ENCODE measurements at places on chromosomes 2 and 18.
A peak's percentile ranks its signal among the peaks of the same experiment; 100 is the strongest.

- DNase-seq, result no peak
Measured at GRCh38 chr2:234981197-234982095, 29.6 kb downstream of the SH3BP4 start.

DNA sequence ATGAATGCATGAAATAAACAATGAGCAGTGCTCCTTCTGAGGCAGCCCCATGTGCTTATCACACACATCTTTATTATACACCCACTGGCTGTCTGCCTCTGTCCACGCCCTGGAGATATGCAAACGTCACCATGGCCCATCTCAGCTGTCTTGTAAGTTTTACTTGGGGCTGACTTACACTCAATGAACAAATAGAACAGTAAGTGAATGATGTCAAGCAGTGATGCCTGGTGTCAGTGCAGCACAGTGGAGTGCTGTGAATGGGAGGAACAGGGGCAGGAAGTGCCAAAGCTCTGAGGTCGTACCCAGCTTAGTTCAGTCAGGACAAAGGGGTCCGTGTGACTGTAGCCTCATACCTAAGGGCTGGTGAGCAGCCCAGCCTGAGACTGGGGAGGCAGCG, 659.5 kb upstream of the HS6ST1 start:
- DNase-seq, result no peak

GRCh38 chr2:216911886-216912285, 52.0 kb upstream of the TNP1 start:
- no peak for DNase-seq

DNA sequence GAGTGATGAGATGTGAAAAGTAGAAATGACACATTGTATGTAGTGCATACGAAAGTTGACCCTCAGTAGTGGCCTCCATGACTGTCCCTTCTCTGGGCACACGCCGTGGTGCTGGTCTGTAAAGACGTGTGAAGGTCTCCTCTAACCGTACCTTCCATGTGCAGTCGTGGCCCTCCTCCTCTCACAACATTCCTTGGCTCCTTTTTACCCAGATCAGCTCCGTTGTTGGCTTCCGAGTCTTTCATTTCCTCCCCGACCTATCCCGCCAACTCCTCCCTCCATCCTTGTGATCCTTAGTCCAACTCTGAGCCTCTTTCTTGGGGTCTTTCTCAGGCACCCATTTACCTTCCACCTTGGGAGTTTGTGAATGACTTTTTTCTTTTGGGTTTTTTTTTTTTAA, 160.4 kb upstream of the BCL2L11 start:
- DNase-seq, result no peak

- no peak for DNase-seq
Measured at GRCh38 chr18:49731860-49732311, 81.4 kb downstream of the ACAA2 start.

- DNase-seq, result peak; percentile 0
Measured at GRCh38 chr18:5628512-5629255, 84.9 kb upstream of the EPB41L3 start.

DNA sequence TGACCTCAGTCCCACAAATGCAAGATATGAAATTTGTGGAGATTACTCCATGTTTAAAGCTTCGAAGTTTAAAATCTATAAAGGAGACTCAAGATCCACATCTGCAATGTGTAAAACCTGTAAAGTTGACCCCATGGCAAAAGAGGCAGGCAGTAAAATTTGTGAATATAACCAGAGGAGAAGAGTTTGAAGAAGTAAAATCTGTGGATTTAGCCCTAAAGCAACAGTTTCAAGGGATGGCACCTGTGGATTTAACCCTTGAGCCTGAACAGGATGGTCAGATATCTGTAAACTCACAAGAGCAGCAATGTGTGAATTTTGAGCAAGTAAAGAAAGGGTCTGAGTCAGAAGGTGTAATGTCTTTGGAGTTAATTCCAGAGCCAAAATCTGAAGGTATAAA, 11.2 kb upstream of the ZNF512 start:
- DNase-seq, result no peak

DNA sequence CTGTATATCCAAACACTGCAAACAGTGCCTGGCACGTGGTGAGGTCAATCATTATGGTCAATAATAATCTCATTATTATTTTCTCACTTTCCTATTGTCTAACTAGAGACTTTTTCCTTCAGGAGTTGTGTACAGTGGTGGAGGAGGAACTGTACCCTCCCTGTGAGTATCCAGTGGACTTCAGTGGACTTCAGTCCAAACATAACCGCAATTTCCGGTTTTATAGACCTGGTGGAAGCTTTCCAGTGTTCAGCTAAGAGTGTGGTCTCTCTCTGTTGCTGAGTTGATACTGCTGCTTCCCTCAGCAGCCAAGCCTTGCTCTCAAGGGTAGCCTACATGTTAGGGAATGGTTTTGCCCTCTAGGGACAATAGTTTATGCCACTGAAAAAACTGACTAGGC, 447.1 kb downstream of the TMEM182 start:
- DNase-seq, result no peak

GRCh38 chr18:13581496-13582177, 144.7 kb downstream of the FAM210A start:
- DNase-seq, result no peak

- no peak for DNase-seq
Measured at GRCh38 chr2:239979243-239980023, 45.7 kb downstream of the NDUFA10 start.

DNA sequence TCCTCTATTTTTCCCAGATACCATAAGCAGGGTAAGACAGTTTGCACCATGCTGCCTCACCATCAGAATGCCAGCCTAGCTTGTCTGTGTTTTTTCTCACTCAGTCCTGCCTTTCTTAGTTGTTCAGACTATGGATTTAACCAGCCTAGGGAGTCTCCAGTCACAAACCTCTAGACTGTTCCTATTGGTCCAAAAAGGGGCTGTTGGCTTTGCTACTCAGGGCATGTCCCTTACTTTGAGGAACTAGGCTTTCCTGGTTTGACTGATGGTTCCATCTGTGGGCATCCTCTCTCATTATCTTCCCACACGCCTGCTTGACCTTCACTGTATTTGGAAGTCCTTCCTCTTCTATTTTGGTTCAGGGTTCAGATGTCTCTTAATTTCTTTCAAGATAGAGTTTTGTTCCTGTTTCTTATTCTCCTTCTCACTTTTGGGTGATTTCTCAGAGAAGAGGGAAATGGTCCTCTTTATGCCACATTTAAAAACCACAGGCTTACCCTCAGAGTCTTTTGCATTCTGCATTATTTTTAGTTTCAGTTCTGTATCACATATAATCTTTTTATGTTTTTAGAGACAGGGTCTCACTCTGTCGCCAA, 31.3 kb upstream of the TMEM131 start:
- no peak for DNase-seq

DNA sequence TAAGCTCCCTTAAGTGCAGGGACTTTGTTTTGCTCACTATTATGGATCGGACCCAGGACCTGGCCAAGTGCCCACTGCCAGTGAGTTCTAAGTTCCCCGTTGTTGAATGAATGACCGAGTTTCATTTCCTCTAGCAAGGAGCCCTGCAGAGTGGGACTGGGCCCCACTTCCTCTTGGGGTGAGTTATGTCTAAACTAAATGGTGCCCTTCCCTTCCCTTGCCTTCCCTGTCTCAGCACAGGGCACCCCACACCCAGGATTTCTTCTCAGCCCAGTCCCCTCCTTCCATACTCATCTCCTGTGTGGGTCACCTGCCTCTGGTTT, 195.3 kb upstream of the HS6ST1 start:
- no peak for DNase-seq

- DNase-seq, result no peak
Measured at GRCh38 chr18:79452190-79452990, 56.7 kb downstream of the NFATC1 start.

GRCh38 chr18:54558609-54559585, 32.1 kb upstream of the DYNAP start:
- DNase-seq, result no peak

DNA sequence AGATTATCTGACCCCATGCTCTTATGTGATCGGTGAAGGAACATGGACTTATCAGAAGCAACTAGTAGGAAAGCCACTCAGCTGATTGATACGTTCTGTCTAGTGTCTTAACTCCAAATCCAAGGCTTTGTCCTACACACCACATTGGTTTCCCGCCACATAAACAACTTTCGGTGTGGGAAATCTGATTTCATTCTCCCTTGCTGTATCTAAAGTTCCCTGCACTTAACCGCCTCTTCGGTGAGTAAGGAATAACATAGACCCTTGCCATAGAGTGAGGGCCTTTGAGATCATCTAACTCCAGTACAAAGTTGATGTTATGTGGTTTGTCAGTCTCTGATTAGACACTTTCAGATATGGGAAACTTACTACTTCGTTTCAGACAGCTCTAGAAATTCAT, 538.2 kb upstream of the TNP1 start:
- no peak for DNase-seq

GRCh38 chr2:171293661-171294060, 133.0 kb upstream of the TLK1 start:
- DNase-seq, result no peak

DNA sequence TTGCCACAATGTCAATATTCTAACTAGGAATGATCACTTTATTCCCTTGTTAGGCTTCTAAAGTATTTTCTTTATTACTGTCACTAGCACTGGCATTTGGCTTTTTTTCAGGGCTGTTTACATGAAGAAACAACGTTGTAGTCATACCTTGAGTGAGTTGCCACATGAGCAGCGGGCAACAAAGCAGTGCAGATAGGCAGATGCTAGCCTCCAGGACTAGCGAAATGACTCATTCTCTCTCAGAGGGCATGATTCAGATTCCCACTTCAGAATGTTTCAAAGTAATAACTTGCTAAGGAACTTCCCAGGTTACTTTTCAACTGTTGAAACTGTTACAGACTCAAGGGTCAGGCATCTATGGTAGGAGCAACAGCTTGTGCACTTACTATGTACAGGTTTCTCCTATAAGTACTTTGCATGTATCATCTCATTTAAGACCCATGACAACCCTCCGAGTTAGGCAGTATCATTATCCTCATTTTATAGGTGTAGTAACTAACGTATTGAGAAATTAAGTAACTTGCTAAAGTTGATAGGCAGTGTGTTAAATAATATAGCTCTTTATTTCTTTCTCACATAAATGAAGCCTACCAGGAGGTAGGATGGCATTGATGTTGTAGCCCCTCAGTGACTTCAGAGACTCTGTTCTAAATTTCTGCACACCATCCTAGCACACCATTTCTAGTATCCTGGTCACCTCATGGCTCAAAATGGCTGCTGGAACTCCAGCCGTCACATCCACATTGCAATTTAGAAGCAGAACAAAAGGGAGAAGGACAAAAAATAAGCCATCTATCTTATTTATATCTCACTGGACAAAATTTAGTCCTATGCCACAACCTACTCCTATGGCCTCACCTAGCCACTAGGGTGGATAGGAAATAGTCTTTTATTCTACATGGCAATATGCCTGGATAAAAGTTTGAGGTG, 83.3 kb downstream of the ICOS start:
- peak; percentile 28 for DNase-seq

DNA sequence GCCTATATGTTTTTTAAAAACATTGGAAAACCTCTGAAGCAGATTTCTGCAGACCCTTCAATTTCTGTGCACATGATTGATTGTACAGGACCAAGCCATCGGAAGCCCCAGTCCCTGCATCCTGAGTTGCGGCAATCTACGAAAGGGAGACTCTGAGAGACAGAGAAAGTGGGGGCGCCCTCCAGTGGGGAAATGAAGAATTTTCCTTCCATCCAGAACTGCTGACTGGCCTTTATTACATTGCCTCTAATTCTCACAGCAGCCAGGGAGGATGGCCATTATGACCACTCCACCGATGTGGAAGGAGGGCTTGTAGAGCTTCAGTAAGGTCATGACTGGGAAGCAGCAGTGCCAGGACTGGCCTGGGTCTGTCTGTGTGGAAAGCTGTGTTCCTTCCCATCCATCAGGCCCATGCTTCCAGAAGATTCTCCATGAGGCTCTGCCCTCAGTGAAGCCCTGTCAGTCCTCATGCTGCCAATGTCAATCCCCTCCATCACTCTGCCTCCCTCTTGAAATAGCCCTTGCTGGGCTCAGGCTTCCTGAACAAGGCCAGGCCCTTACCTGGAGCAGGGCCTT, 20.0 kb upstream of the RESP18 start:
- DNase-seq, result peak; percentile 45

GRCh38 chr2:152410165-152410597, 75.2 kb downstream of the FMNL2 start:
- DNase-seq, result no peak

- DNase-seq, result no peak
Measured at GRCh38 chr2:150495993-150496627, 8.6 kb upstream of the RND3 start.

DNA sequence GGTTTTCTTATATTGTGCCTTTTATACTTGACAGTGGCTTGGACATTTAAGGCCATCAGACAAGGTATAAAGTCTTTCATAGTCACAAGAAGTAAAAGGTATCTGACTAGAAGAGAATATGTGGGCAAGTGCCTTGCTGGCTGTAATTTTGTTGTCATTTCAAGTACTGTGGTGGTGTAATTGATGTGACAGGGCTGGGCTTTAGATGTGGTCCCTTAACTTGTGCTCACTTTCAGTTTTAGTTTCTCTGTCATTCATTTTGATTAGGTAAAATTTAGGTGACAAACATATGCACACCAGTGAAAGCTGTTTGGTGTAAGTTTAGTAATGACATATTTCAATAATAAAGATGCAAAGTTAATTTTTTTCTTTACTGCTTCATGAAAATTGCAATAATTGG, 31.2 kb upstream of the TBR1 start:
- no peak for DNase-seq

GRCh38 chr2:187338679-187339121, 109.4 kb downstream of the CALCRL start:
- no peak for DNase-seq

DNA sequence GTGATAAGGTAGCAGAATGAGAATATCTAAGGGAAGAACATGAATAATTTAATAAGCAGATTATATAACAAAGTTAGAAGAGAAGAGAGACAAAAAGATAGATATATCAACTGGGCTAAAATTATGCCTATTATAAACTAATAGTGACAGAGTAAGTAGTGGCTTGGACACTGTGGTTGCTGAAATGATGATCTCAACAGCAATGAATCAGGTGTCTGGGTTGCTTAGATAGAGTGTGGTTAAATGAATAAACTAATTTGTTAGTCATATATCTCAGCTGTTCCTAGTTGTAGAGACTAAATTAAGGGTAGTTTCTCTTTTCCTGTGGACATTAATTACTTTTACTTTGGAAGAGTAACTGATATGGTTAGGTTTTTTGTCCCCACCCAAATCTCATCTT, 1485.4 kb upstream of the CELF4 start:
- DNase-seq, result no peak

- DNase-seq, result no peak
Measured at GRCh38 chr2:151523850-151524249, 114.1 kb downstream of the RIF1 start.

DNA sequence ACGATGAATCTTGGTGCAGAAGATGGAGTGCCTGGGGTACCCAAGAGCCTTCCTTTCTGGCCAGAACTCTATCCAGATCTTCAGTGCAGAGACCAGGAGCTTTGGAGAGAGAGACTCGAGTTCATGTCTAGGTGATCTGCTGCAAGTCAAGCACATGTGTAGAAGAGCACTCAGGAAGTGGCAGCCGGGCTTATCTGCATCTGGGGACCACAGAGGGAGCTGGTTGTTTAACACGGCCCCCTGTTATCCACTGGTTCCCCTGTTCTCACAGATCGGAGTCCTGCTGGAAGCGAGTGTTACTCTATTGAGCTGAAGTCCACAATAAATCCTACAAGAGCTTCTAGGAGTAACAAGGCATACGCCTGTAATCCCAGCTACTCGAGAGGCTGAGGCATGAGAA, 128.3 kb downstream of the ACOXL start:
- no peak for DNase-seq

GRCh38 chr2:239201884-239202283, 198.9 kb downstream of the HDAC4 start:
- no peak for DNase-seq

- no peak for DNase-seq
Measured at GRCh38 chr18:45920367-45920766, 46.8 kb downstream of the EPG5 start.

Measured in activated T-helper 1 cell treated with anti-CD3 and anti-CD28 coated beads, Interleukin-2, amount 50 U/mL, for 16 hours (primary cell).